CD4-positive, alpha-beta T cell treated with Interleukin-17A for 4 hours (primary cell): ENCODE measurements at places on chromosomes 16 and 17.

DNA sequence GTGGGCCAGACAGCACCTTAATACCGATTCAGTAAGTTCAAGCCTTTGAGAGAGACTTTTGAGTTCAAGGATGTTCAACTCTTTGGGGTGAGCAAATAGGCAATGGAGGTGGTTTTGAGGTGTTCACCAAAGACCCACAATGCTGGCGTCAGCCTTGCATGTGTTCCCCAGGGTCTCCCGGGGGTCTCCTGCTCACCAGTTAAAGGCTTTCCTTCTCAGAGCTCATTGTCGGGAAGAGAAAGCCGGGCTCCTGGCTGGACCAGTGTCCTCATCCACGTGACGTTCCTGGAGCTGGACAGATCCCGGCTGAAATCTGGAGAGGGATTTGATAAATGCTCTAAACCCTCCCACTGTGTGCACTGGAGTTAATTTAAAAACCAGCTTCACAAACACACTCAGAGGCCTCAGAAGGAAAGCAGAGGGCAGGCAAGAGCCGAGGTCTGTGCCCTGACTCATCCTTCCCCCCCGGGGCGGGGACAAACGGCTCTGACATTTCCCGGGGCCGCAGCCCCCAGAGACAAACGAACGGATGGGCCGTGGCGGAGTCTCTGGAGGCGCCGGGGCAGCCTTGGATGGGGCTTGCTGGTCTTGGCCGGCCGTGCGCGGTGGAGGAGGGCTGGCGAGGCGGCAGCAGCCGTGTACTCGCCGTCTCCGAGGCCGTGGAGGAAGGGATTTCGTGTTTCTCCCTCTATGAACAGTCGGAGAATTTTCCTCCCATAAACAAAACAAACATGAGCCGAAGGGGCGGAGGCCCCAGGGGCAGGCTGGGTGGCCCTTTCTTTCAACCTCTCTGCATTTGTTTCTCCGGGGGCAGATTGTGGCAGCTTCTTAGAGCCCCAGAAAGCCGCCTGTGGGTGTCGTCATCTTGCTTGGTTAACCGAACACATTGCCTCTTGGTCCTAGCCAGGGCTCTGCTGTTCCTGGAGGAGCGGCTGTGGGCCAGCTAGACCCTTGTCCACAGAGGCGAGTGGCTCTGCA is 94.2 kb downstream of the NTN1 start:
- DNase-seq, result peak; percentile 55

- no peak for DNase-seq
Observed at GRCh38 chr16:77596261-77596660, 126.1 kb upstream of the NUDT7 start.

GRCh38 chr16:2385190-2385836 is 43.9 kb upstream of the CCNF start:
- no peak for DNase-seq

GRCh38 chr17:75124041-75124818 is 7.3 kb downstream of the NT5C start:
- peak; percentile 82 for DNase-seq

- DNase-seq, result no peak
Observed at GRCh38 chr17:59376506-59376905, 45.1 kb downstream of the YPEL2 start.

DNA sequence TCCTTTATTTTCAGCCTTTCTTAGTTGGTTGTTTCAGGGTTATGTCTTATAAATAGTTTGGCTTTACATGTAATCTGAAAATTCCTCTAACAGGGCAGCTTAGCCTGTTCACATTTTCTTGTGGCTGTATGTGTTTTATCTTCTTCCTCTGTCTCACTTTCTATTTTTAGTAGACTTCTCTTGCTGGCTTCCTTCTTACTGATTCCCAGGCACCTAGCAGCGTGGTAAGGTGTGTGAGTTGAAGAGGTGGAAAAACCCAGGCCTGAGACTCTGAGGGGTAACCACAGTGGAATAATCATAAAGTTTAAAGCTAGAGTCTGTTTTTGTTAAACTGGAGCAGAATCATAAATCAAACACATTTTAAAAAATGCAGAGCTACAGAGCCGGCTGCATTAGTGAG is 190.9 kb downstream of the LGALS9B start:
- DNase-seq, result no peak
